Regular cardiac myocyte (primary cell): ENCODE measurements at places on chromosomes 7 and 10. TPM values are rescaled to one million over a fixed set of nuclear protein-coding genes. Genes with fewer than 3 reads are reported as not detected.

ITIH5 gene
- total RNA-seq: 0.19 and 1.4 TPM in 2 replicates

FXYD4 gene
- total RNA-seq: not detected in 2 replicates

DRGX gene
- not detected in 2 replicates for total RNA-seq

PI4K2A gene
- 20.1 and 21.4 TPM in 2 replicates for total RNA-seq

CTBP2 gene
- 59.5 and 70.2 TPM in 2 replicates for total RNA-seq

DLX6 gene
- total RNA-seq: not detected in 2 replicates

MACC1 gene
- total RNA-seq: under 0.01 and 1.1 TPM in 2 replicates

CYP3A4 gene
- not detected in 2 replicates for total RNA-seq

IDI2 gene
- 0.28 TPM in 1 of 2 replicates, not detected in the other for total RNA-seq

ZNF425 gene
- total RNA-seq: 3.1 and 3.4 TPM in 2 replicates

TMEM176A gene
- total RNA-seq: not detected in 2 replicates

SPDYE2B gene
- total RNA-seq: not detected in 2 replicates

AGFG2 gene
- total RNA-seq: 3.7 and 9.2 TPM in 2 replicates
